ENCODE measurements at places on chromosomes 2 and 18.

- DNase-seq: no peak
These were observed 425.1 kb upstream of the RAB6C start for GRCh38 chr2:129554373-129554772.

- no peak for DNase-seq
These were observed 43.3 kb upstream of the CYP20A1 start for GRCh38 chr2:203195331-203196036.

- no peak for DNase-seq
These were observed 284.3 kb downstream of the NUP35 start for GRCh38 chr2:183408562-183408961.

GRCh38 chr18:13261661-13262357 lies 43.2 kb downstream of the LDLRAD4 start:
- DNase-seq: no peak

GRCh38 chr2:32647180-32647651 lies 19.4 kb downstream of the TTC27 start:
- peak; percentile 93 for DNase-seq

DNA sequence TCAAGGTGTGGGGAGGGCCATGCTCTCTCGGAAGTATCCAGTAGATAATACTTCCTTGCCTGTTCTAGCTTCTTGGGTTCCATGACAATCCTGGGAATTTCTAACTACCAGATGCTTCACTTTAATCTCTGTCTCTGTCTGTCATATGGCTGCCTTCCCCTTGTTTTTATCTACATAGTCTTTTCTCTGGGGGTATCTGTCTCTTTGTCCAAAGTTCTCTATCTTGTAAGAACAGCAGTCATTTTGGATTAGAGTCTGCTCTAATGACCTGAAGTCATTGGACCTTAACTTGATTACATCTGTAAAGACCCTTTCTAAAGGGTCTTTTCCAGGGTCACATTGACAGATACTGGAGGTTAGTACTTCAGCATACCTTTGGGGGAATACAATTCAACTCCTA lies 11.4 kb upstream of the EPB41L5 start:
- no peak for DNase-seq

GRCh38 chr2:176592216-176592615 lies 323.0 kb downstream of the MTX2 start:
- no peak for DNase-seq

- DNase-seq: no peak
These were observed 709 bp upstream of the DQX1 start for GRCh38 chr2:74526649-74527230.

- no peak for DNase-seq
These were observed 32.3 kb upstream of the PMAIP1 start for GRCh38 chr18:59867337-59868104.

GRCh38 chr2:20650877-20651730 lies at the start of gene HS1BP3:
Gene HS1BP3 (minus strand): TSS chr2:20651098. CDS start chr2:20651063, 35 bp downstream.
- peak; percentile 78 for DNase-seq

GRCh38 chr2:172239944-172240590 lies 137.4 kb upstream of the DLX2 start:
- DNase-seq: no peak

GRCh38 chr2:233416706-233417105 lies 62.4 kb downstream of the DGKD start:
- DNase-seq: no peak

- no peak for DNase-seq
These were observed 27.1 kb upstream of the MAP3K20 start for GRCh38 chr2:173048522-173048896.

DNA sequence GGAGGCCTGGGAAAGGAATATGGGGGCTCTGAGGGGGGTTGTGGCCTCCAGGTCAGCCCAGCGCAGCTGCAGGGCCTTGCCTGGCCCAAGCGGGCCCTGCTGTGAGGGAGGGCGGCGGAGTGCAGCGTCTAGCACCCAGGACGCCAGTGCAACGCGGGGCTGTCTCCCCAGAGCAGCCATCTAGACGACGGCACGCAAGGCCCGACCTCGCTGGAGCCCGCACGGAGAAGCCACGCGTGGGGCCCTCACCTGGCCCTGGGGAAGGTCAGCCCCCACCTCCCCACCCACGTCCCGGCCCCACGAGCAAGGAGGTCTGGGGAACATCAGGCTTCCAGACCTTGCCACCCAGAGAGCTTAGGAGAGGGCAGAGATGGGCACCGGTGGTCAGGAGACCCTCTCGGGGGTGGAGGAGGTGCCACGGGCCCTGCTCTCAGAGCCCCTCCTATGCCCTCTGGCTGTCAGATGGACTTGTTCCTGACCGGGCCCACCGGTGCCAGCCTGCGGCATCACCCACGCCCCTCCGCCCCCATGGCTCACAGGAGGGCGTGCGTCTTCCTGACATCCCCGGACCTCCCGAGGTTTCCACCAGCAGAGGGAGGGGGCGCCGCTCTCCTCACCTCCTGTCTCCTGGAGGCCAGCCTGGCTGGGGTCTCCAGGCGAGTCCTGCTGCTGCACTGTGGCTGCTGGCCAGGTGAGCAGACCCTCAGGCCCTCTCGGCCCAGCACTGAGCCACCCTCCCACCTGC lies 17.0 kb downstream of the GPR35 start:
- DNase-seq: no peak

GRCh38 chr2:236675051-236675450 lies 105.4 kb downstream of the ACKR3 start:
- peak; percentile 81 for DNase-seq

GRCh38 chr2:219495531-219496122 lies 3.1 kb upstream of the GMPPA start:
- DNase-seq: peak; percentile 87

DNA sequence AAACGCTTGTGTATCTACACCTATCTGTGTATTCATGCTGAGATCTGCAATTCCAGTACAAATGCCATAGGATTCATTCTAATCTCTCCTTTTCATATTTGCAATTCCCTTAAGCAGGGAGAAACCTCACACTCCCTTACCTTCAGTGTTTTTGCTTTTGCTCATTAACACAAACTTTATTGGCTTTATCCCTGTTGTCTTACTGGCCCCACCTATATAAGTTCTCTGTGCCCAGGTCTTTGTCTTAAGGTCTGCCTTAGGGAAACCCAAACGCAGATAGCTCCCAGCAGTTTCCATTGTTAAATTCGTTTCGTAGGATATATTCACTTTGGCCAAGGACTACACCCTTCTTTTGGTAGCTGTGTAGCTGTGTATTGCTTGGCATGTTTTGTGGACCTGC lies 4.0 kb upstream of the SNORC start:
- DNase-seq: no peak

DNA sequence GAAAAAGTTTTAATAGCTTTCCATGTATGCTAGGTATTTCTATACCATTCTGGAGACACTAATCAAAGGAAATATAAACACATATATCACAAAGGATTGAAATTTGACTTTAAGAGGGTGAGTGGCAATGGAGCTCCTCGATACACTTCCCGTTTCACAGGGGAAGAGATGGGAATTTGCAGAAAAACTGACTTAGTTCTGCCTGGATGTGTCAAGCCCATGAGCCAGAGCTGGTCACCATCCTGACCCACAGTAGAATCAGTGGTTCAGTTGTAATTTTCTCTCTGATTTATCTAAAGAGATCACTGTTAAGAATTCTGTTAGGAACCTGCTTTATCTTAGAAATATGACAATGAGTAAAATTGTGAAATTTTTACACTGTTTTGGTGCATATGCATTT lies 34.2 kb downstream of the PLCL1 start:
- DNase-seq: no peak

- DNase-seq: no peak
These were observed 139.3 kb downstream of the ASXL3 start for GRCh38 chr18:33717339-33717738.

DNA sequence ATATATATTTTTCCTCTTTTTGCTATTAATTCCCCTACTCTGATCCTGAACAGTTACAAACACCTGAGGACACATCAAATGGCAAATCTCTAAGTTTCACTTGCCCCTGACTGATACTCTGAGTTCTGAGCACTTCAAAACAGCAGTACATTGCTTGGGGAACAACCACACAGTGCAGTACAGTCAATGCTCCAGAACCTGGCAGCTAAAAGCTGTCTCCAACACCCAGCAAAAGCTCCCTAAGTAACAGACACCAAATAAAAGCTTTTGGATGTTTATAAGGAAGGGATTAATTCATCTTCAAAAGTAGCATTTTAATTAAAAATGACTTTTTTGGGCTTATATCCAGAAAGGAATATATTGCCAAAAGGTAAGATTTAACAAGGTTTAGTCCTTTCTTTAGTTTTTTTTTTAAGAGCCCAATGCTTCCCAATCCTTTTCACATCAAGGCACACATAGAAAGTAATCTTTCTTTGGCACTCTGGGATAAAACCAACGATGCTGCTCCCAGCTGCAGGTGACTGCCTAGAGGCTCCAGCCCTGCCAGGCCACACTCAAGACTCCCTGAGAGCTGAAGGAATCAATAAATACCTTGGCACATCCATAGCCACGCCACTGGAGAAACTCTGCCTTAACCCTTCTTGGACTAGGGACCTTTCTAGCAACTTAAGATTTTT lies 164.9 kb upstream of the ZFP36L2 start:
- no peak for DNase-seq

DNA sequence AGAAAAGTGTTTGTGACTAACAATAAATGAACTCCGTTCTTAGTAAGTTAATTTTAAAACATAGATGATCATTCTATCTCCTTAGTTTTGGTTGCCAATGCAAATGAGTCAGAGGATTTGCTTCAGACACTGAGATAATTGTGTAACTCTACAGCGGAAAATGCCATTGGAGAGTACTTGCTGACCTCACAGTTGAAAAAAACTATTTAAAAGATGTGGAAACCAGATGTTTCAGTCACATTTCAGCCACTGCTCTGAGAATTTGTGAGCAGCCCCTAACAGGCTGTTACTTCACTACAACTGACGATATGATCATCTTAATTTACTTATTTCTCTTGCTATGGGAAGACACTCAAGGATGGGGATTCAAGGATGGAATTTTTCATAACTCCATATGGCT lies at the start of gene TNFAIP6:
Gene TNFAIP6 (plus strand): TSS at position 234 of the 400 bp plus-strand sequence. CDS start 75 bp downstream, at position 309.
- peak; percentile 93 for DNase-seq

GRCh38 chr2:161796192-161796591 lies 172.0 kb downstream of the SLC4A10 start:
- peak; percentile 2 for DNase-seq

DNA sequence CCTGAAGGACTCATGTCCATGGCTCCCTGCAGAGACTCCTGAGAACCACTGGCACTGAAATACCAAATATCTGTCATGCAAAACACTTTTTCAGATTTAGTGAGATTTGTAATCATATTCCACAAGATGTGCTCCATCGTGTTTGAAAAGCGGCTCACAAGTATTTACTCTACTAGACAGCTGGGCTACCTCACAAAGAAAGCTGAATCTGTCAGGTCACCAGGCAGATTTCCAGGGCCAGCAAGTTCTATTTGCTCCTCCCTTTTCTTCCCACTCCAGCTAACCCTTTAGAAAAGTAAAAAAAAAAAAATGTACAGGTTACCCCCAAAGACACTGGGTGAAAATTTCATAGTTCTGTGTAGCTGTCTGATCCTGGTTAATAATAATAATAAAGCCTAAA lies 22.9 kb downstream of the WIPF1 start:
- no peak for DNase-seq

DNA sequence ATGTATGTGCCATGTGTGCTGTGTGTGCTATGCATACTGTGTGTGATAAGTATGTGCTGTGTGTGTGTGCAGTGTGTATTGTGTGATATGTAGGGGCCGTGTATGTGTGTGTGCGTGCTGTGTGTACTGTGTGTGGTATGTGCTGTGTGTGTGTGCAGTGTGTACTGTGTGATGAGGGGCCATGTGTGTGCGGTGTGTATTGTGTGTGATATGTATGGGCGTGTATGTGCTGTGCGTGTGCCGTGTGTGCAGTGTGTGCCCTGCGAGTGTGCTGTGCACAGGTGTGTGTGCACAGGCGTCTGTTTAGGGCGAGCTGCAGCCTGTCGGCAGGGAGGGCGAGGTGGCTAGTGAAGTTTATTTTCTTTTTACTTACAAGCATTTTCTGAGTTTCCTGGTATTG lies 16.1 kb downstream of the SNORC start:
- DNase-seq: no peak

GRCh38 chr2:63488118-63488713 lies 100.1 kb downstream of the WDPCP start:
- DNase-seq: peak; percentile 44

GRCh38 chr18:10995550-10995949 lies 153.8 kb downstream of the PIEZO2 start:
- no peak for DNase-seq

DNA sequence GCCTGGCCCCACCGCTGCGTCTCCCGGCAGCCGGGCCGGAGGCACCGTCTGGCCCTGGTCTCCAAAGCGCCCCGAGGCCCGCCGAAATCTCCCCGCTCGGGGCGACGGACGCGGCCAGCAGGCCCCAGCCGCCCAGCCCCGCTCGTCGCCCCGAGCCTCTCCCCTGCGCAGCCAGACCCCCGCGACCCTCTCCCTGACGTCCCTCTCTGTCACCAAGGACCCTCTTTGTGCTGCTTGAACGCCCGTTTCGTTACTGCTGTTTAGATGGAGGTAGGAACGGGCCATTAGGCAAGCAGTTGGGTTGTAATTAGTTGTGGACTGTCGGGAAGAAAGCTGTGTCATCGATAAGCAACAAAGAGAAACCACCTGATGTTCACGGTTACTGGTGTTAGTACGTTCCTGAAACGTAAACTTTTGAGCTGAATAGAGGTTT lies 686 bp downstream of the UBXN4 start:
- DNase-seq: peak; percentile 43

GRCh38 chr2:200668478-200668877 lies 82.7 kb downstream of the AOX1 start:
- no peak for DNase-seq

DNA sequence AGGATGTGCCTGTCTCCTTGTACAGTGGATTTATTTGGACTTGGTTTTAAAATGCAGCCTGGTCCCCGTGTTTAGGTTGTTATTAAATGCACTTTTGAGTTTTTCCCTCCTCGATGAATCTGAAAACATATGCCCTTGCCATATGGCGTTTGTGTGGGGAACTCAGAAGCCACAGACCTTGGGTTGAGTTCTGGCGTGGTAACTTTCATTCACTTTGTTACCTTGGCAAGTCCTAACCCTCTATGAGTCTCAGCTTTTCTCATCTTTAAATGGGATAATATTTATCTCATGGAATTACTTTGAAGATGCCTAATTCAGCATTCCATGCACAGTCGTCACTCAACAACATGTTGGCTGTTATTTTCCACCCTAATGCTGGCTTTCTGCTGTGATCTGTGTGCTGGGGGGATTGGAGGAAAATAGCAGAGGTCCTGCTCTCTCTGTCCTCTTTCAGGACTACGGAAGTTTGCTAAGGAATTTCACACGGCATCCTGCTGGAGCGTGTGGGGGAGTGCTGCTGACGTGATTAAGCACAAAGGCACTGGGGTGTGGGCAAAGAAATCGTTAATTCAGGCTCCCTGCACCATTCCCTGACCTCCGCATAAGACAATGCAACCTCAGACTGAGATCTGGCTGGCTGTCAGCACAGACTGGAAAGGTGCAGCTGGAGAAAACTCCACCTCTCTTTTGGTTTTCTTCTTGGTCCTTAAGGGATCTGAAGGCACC lies 61.7 kb downstream of the LDLRAD4 start:
- DNase-seq: peak; percentile 42

DNA sequence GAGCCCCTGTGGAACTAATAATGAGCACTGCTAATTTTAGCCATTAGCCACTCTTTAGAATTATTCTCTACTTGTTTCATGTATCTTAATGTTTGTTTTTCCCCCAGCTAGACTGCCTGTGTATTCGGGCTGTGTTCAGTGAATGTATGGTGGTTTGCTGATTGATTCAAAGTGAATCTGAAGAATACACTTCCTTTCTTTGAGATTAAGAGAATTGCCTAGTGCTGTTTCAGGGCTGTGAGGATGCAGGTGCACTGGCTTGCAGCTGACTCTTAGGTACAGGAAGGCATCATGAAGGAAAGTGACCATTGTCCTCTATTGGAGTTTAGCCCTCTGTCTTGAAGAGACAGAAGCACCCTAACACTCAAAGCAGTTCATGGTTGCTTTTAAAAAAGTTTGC lies 138.7 kb downstream of the CERS6 start:
- DNase-seq: no peak
